ENCODE measurements at places on chromosomes 2 and 18. TPM values are rescaled to one million over a fixed set of nuclear protein-coding genes. Genes with fewer than 3 reads are reported as not detected.

Gene NAT8
- total RNA-seq = not detected

Gene SERPINB13
- not detected for total RNA-seq

Gene FOXI3
- total RNA-seq = not detected

Gene GRHL1
- total RNA-seq = 0.59 TPM

Gene PLEKHB2
- 153 TPM for total RNA-seq

Gene LCT
- not detected for total RNA-seq

Gene SERPINB12
- not detected for total RNA-seq

Gene CYP1B1
- total RNA-seq = 0.78 TPM

Gene AKAIN1
- not detected for total RNA-seq

Gene UGT1A5
- total RNA-seq = not detected

Gene STARD7
- 144 TPM for total RNA-seq

Gene CDH19
- not detected for total RNA-seq

Gene CHRND
- not detected for total RNA-seq

Gene LRATD1
- 0.30 TPM for total RNA-seq

Gene PLCL1
- 1.5 TPM for total RNA-seq

Gene SMAD7
- 75.5 TPM for total RNA-seq

Gene TEKT4
- not detected for total RNA-seq

Gene HS6ST1
- 19.9 TPM for total RNA-seq

Gene TLX2
- not detected for total RNA-seq

Gene CDKL4
- total RNA-seq = 3.3 TPM

Gene REG1B
- total RNA-seq = not detected

Gene CENPA
- 0.30 TPM for total RNA-seq

Gene ALPP
- not detected for total RNA-seq

Gene SP140L
- 14.3 TPM for total RNA-seq

Gene FOXD4L1
- total RNA-seq = 0.30 TPM

Gene HJURP
- 9.4 TPM for total RNA-seq

Gene SETBP1
- total RNA-seq = 0.89 TPM

Gene SERPINB4
- total RNA-seq = 0.09 TPM

Gene IL1R1
- 25.5 TPM for total RNA-seq

Gene EVA1A
- 39.2 TPM for total RNA-seq

Gene DNAJC5G
- not detected for total RNA-seq

Gene NPPC
- total RNA-seq = not detected

Gene MARCHF4
- 10.8 TPM for total RNA-seq

Gene CCDC142
- total RNA-seq = 25.2 TPM

Gene ZAP70
- 0.05 TPM for total RNA-seq

Gene C2orf92
- total RNA-seq = 3.1 TPM

Gene SPP2
- total RNA-seq = not detected

Gene ACYP2
- 11.9 TPM for total RNA-seq

Gene G6PC2
- not detected for total RNA-seq

Gene RUFY4
- total RNA-seq = not detected

Gene SOWAHC
- total RNA-seq = 7.4 TPM

Gene SLC4A5
- 0.83 TPM for total RNA-seq

Gene CAMKMT
- total RNA-seq = 8.6 TPM

Gene DRC1
- total RNA-seq = under 0.01 TPM

Gene OST4
- 797 TPM for total RNA-seq

Gene WNT6
- not detected for total RNA-seq

Gene CYRIA
- total RNA-seq = 0.30 TPM

Gene IL18RAP
- not detected for total RNA-seq

Measured in smooth muscle cell of the umbilical artery (primary cell).